ENCODE measurements at places on chromosomes 12 and 14.

GRCh38 chr12:52402873-52403540 is 3.1 kb downstream of the KRT82 start:
- no peak for DNase-seq

DNA sequence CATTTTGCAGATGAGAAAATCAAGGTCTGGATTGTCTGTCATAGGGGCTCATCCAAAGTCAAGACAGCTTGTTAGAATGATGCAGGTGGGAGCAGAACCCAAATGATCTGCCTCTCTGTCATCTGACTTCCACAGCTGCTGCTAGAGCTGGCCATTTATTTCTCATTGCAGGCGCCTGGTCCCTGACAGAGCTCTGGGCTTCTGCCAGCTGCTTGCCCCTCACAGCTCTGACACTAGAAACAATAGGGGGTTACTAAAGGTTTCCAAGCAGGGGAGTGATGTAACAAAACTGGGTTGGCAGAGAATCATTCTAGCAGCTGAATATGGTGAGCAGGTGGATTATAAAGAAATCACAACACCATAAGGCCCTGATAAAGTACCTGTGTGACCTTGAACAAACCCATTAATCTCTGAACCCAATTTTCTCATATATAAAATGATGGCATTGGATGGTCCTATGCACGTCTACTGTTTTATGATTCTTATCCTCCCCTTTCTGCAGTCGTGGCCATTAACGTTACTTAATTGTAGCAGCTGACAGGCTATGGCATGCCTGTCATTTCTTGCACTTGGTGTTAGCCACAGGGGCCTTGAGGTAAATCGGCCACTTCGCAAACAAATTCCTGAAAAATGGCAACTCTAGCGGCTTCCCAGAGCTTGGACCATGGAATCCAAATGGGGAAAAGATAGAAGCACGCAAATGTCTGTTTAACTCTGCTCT is 134.6 kb downstream of the RMST start:
- DNase-seq: no peak

GRCh38 chr12:76560086-76560491 is 518 bp upstream of the OSBPL8 start:
- no peak for DNase-seq

GRCh38 chr14:65003394-65003793 is 16.7 kb downstream of the FNTB start:
- DNase-seq: no peak

GRCh38 chr12:59672273-59672672 is 76.4 kb downstream of the SLC16A7 start:
- no peak for DNase-seq

DNA sequence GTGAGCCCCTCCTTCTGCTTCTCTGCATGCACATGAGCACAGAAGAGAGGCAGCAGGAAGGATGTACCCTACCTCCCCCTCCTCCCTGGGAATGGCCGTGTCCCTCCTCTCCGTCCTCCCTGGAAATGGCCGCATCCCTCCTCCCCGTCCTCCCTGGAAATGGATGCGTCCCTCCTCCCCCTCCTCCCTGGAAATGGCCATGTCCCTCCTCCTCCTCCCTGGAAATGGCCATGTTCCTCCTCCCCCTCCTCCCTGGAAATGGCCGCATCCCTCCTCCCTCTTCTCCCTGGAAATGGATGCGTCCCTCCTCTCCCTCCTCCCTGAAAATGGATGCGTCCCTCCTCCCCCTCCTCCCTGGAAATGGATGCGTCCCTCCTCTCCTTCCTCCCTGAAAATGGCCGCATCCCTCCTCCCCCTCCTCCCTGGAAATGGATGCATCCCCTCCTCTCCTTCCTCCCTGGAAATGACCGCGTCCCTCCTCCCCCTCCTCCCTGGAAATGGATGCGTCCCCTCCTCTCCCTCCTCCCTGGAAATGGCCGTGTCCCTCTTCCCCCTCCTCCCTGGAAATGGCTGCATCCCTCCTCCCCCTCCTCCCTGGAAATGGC is 428.6 kb downstream of the AACS start:
- DNase-seq: no peak

- DNase-seq: no peak
These were observed 5.8 kb downstream of the HNRNPC start for GRCh38 chr14:21263284-21264024.

DNA sequence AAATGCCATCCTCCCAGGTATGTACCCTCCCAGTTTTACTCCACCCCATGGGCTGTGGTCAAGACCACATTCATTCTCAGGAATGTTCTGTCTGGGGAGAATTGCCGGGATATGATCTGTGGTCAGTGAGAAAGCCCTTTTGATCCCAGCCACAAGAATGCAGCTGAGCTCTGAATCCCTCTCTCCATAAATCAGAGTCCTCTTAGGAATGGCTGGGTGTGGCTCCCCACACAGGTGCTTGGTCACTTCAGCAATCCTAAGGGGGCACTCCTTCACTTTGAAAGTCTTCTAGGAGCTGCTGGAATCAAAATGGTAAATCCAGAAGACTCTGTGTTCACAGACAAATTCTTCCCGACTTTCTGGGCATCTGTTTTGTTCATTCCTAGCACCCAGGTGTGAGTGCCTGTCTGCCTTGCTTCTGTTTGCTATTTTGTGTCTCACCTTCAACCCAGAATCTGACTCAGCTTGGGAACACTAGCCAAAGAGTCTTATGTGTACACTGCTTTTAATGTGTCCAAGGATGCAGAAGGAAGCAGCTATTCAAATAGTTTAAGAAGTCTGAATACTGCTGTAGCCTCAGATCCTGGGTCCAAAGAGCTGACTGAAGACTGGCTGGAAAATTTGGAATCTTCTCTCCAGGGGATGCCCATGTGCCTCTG is 144.6 kb upstream of the CDKN3 start:
- DNase-seq: no peak

- no peak for DNase-seq
These were observed 15.2 kb downstream of the SCNN1A start for GRCh38 chr12:6360080-6360571.

DNA sequence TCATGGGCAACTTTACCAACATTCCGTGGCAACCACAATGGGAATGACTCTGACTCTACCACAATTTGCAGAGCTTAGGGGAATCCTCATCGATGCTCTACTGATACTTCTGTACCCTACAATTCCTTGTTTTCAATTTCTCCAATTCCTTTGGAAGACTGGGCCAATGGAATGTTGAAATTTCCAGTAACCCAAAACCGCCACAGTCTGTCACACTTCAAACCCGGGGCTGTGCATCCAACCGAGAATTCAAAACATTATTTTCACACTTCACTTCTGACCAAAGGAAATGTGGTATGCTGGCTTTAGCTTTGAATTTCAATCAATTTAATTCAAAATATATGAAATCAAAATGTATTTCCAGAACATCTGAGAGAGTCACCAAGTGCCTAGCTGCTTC is 951.4 kb downstream of the VRK1 start:
- DNase-seq: no peak

Measured in activated naive CD8-positive, alpha-beta T cell treated with anti-CD3 and anti-CD28 coated beads for 36 hours (primary cell).